ENCODE measurements at places on chromosomes 2 and 18.

GRCh38 chr2:74573747-74574562 is 19.4 kb downstream of the DOK1 start:
- DNase-seq, result no peak

- DNase-seq, result no peak
These were observed 53.6 kb downstream of the MTHFD2 start for GRCh38 chr2:74252036-74252435.

DNA sequence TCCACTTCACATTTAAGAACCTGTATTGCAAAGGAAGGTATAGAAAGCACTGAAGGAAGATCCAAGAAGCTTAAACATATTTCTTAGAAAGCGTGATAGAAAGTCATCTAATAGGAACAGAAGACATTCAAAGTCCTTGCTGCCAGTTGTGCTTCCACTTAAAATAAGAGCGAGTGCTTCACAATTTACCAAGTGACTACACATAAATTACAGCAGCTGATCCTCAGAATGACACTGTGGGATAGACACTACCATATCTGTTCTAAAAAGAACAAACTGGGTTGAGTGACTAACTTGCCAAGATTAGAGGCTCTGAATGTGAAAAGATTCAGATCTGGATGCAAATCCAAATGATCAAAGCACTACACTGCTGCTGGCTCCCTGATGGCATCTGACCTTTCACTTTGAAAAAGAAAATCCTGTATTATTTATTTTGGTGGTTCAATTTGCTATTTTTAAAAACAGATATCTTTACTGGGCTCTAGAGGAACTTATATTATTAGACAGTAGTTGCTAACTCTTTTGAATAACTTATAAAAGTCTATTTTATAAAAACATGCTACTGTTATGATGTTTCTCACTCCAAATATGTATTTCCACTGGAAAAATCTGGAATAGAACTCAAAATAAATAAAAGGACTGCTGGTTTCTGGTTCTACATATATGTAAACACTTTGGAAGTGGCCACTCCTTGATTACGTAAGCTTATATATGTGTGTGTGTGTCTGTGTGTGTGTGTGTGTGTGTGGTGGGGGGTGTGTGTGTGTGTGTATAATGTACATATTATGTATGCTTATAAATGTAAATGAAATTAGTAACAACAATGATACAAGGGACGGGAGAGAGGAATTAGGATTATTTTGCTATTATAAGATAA is 57.4 kb downstream of the KIDINS220 start:
- DNase-seq, result no peak

DNA sequence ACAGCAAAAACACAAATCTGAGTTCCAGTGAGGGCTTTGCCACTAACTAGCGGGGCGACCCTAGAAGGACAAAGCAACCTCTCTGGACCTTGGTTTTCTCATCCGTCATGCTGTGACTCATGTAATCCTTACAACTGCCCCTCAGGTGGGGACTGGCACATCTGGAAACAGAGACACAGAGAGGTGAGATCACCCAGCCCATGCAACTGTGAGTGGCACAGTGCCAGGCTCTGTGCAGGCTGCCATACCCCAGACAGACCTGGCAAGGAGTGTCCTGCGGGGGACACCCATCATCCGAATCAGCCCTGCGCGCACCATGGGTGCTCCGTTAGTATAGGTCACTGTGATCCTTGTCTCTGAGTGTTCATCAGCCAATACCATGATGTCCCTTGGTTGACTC is 198.3 kb downstream of the SMAD7 start:
- no peak for DNase-seq

DNA sequence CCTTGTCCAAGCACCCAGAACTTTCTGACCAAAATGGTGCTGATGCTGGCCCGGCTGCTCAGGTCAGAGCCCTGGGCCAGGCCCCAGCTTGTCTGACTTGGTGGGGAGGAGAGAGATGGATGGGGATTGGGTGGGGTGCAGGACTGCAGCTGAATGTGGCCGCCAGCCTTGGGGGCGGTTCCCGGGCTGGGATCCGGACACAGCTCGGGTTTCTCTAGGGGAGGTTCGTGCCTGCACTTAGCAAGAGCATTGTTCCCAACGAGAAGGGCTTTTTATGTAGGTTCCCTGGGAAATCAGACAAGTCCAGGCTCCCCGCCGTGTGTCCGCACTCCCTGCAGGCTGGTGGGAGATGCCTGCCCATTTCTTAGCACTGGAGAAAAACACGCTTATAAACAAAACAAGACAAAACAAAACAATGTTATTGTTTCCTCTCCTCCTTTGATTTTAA is 50.5 kb upstream of the HS6ST1 start:
- DNase-seq, result no peak

DNA sequence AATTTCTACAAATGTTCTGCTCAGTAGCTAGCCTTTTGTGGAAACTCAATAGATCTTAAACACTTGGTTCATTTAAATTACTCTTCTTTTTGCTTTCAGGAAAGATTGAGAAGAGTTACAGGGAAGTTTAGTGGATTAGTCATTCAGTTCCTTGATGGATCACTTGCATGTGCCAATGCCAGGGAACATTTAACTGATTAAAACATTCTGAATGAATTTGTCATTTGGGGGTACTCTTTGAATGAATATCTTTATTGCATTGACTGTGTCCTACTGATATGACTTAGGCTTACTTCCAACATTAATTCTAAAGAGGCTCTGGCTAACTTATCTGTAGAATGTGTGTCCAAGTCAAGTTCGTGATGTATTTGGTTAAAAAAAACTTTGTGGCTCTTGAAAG is 199.8 kb downstream of the PLCL1 start:
- DNase-seq, result no peak

DNA sequence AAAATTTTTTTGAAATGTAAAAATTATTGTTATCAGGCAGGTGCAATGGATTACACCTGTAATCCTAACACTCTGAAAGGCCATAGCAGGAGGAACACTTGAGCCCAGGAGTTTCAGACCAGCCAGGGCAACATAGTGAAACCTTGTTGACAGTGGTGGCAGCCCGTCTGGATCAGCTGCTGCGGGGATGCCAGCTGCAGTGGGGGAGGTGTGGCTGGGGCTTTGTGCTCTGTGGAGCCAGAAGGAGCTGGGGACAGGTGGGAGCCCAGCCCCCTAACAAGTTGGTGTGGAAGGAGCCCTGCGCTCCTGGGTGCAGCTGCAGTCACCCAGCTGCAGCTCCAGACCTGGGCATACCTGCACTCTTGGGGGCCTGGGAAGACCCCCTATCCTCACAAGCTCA is 182.4 kb upstream of the MC4R start:
- no peak for DNase-seq

- no peak for DNase-seq
These were observed 263.2 kb downstream of the CYP26B1 start for GRCh38 chr2:71884303-71885042.

DNA sequence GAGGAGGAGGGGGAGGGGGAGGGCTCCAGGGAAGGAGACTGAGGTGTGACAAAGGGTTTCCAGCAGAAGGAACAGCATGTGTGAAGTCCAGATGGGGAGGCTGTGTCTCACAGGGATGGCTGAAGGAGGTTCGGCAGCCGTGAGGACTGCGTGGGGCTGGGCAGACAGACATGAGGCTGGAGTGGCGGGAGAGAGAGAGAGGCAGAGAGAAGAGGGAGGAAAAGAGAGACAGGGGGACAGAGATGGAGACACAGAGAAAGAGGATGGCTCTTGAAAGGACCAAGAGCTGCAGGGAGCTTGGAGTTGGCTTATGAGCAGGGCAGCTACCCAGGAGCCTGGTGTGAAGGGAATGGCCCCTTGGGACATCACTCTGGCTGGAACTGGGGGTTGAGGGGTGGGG is 138.9 kb upstream of the ASB18 start:
- DNase-seq, result no peak

GRCh38 chr18:2337552-2338141 is 233.7 kb downstream of the METTL4 start:
- DNase-seq, result no peak

DNA sequence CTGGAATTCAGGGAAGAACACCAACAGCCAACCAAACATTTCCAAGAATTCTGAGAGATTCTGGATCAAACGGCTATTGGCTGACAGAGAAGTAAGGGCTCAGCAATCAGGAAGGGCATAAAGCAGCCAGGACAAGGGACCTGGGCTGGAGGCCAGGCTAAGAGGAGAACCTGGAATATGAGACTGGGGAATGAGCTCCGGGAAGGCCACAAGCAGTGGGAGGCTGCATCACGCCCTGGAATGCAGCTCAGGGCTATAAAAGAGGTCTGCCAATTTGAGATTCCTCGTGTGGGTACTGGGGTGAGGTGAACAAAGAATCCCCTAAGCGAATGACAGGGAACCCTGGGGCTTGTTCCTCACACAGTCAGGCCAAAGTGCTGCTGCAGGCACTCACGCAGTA is 60.4 kb downstream of the ANO7 start:
- DNase-seq, result no peak

- DNase-seq, result no peak
These were observed 1029.9 kb upstream of the PIK3C3 start for GRCh38 chr18:40925071-40925541.

- no peak for DNase-seq
These were observed 246.2 kb upstream of the ID2 start for GRCh38 chr2:8435608-8436007.
